Activated CD4-positive, alpha-beta T cell treated with anti-CD3 and anti-CD28 coated beads, Interleukin-2, amount 50 U/mL, for 1 hour (primary cell): ENCODE measurements at places on chromosomes 12 and 14.

DNA sequence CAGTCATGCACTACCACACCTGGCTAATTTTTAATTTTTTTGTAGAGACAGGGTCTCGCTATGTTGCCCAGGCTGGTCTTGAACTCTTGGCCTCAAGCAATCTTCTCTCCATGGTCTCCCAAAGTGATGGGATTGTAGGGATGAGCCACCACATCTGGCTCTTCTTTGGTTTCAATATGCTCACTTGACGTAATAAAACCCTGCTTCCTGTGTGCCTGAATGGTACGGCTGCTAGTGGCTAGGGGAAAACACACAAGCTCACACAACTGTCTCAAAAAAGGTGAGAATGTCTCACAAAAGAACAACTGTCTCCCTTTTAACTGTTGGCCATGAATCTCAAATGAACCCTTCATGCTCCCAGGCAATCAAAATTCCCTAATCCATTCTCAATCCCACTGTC is 15.0 kb downstream of the C1S start:
- no peak for DNase-seq

GRCh38 chr12:23055004-23055403 is 430.0 kb downstream of the ETNK1 start:
- no peak for DNase-seq

GRCh38 chr14:76829013-76829365 is 2.8 kb downstream of the LRRC74A start:
- no peak for DNase-seq

GRCh38 chr12:92226071-92226661 is 80.5 kb upstream of the BTG1 start:
- DNase-seq = no peak

- DNase-seq = no peak
These were observed 41.6 kb downstream of the ITPK1 start for GRCh38 chr14:93073910-93074769.

DNA sequence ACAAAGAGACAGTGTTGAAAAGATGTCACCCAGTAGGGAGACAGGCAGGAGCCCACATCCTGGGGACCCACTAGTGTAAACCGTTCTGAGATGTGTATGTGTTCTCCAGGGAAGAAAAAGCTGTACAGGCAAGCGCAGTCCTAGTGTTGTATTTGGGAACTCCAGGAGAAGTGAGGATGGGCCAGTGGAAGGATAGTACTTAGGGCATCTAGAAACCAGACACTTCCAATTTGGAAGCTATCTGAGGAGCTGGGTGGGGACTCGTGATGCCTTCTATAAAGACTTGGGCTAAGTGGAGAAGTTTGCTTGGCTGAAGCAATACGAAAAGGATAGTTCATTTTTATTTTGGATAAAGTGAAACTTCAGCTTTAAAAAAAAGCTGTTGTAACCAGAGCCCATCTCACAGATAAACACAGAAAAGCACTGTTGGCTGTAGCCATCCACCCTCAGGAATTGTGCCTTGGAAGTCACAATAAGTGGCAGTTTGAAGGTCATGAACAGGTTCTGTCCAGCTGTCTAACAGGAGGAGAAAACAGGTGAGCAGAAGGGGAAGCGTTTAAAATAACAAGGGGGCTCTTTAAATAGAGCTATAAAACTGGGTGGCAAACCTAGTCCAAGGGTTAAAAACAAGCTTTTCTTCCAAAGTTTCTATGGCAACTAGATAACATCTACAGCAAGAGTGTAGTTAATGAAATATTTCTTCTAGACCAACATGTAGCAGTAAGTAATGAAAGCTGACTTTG is 108.0 kb upstream of the ARHGAP5 start:
- no peak for DNase-seq
